ENCODE measurements at places on chromosomes 3 and 15. TPM values are rescaled to one million over a fixed set of nuclear protein-coding genes. Genes with fewer than 3 reads are reported as not detected.

The SCN11A gene
- polyA plus RNA-seq: 0.57 TPM

The FEZF2 gene
- polyA plus RNA-seq: not detected

The COLQ gene
- 0.69 TPM for polyA plus RNA-seq

The TYRO3 gene
- polyA plus RNA-seq: 1.4 TPM

The SUSD5 gene
- polyA plus RNA-seq: under 0.01 TPM

The PIGZ gene
- polyA plus RNA-seq: 42.0 TPM

The MBD4 gene
- 15.0 TPM for polyA plus RNA-seq
